ENCODE measurements at places on chromosomes 4 and X.
A peak's percentile ranks its signal among the peaks of the same experiment; 100 is the strongest.

DNA sequence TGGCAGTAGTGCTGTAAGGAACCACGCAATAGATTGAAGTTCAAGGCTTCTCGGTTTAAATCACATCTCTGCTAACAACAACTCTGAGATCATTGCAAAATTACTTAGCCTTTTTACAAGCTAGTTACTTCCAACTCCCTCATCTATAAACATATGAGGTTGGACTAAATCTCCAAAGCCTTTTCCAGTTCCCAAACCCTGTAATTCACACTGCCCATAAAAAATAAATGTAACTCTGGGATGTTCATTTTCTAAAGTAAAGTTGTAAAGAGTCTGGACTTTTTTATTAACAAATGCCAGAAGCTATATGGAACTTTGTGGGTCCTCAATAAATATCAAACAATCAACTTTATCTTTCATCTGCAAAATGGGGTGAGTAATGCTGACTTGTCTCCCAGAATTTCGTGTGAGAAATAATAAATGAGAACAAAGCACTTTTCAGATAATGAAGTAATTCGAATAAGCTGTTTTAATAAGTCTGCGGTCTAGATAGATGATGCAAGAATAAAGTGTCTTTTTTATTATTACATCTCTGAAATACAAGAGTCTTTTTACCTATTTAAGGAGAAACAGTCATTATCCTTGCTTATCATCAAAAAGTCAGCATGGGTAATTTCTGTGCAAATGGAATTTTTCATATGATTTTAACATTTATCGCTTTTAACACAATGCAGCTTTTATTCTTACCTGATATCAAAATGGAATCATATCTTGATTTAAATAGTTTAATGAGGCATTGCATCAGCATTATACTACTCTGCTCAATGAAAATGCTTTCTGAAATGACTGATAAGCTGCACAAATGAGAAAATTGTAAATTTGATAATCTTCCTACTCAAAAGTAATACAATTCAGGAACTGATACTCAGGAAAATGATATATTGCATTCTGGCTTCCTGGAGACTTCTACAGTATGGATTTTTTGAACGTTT lies 252.6 kb downstream of the BANK1 start:
- DNase-seq: no peak

DNA sequence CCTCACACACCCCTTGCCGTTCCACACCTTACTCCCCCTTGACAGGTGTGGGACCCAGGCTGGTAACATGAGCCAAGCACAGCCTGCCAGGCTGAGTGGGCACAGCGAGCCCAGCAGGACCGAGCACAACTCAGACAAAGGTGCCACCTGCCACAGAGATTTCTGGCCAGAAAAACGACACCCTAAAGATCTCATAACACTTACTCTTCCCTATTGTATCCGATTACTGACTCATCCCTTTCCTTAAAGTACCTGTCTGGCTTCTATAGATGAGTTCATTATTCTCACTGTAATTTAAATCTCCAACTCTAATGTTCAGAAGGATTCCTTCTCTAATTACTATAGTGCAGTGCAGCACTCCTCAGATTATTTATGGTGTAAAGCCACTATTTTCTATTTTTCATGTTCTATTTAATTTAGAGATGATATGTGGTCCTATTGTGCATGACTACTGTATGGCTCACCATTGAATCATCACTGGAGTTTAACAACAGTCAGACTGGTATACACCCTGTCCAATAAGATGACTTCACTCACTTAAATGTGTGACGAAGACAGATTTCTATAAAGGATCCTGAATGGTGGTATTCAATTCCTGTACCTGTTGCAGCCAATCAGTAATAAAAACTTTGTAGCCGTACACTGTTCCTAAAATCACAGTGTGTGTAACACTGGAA lies 7.6 kb upstream of the SYTL5 start:
- DNase-seq: no peak

DNA sequence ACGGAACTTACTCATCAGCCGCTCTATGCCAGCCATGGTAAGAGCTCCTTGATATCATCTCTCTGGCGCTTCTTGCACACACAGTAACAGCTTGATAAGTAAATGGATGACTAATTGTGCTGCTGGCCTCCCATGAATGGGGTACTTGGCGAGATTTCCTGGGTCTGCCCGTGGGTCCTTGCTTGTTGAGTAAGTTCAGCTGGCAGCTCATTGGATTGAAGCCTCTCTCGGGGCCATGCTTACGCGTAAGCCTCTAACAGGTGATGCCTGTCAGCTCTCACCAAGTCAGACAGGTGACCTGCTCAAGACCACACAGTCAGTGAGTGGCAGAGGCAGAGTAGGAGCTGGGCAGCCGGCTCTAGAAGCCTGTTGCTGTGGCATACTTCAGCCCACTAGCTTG lies 7.7 kb downstream of the NSG1 start:
- no peak for DNase-seq

DNA sequence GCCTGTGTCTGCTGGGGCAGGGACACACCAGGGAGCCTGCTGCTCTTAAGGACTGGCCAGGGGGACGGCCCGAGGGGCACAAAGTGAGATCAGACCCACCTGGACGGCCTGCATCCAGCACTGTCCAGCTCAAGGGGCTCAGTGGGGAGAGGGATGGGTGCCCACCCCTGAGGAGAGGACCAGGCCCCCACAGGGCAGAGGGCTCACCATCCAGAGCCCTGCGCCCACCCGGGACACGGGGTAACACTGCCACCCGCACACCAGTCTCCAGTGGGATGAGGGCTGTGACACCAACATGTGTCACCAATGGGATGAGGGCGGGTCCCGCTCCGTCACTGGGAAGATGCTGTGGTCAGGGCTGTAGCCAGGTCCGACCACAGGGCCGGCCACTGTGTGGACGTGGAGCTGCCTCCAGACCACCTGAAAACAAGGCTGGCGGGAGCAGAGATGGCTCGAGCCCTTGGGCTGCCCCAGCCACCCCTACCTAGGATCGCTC lies 13.2 kb downstream of the DGKQ start:
- no peak for DNase-seq

DNA sequence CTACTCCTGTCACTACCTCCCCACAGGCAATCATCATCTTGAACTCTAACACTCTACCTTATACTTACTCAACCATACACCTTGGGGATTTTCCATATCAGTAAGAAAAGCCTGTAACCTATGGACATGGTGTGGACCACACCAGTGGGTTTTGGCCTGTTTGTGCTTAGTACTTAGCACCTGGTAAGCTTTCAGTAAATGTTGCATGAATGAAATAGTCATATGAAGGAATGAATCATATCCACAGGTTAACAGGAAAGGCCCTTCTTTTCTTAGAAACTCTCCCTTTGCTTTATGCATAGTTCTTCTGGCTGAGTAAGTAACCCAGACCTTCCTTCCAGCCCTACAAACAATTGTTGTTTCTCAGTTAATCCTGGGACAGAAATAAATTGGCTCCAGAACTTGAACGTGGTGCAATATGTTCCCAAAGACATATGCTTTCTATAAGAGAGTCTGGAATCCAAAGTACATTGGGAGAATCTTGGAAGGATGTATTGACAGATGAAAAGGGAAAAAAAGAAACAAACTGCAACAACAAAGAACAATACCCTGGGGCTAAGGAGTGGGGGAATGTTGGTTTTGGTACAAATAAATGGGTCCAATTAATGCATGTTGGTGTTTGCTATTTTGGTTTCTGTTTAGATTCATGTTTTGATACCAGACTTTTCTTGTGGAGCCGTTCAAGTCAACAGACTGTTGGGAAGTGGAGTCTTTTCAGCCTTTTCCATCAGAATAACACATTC lies 27.8 kb downstream of the RASL11B start:
- no peak for DNase-seq

DNA sequence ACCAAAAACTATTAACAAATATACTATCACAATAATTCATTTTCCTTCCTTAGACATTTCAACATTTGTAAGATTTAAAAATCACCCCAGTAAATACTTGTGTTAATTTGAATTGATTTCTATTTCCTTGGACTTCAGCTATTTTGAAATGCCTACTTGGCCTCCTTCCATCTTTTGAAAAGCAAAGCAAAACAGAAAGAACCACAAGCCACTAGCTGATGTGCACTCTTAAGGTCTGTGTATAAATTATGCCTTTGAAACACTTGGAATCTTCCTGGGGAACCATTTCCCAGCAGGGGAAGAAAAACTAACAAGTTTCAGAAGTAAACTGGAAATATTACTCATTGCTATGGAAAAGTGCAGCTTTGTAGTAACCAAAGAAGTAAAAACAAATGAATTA lies 139.8 kb downstream of the CLCN4 start:
- no peak for DNase-seq

DNA sequence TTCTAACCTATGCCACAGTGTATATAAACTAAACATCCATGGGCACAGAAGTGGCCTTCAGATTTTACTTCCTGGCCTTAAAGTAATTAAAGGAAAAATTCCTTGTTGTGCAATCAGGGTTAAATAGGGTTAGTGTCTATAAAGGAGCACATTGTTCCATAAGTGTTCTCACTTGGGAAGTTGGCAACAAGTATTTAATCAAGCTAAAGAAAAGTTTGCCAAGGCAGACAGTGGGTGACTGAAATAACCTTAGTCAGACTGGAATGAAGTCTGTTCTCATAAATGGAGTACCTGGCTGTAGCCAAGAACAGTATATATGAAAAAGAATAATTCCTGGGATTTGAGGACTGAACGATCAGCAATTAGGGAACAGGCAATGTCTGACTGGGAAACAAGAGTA lies 213.6 kb downstream of the HTR2C start:
- no peak for DNase-seq

GRCh38 chr4:37936889-37937498 lies 23.2 kb upstream of the PTTG2 start:
- no peak for DNase-seq

- DNase-seq: no peak
Measured at GRCh38 chr4:89329280-89329679, 21.7 kb upstream of the GPRIN3 start.

DNA sequence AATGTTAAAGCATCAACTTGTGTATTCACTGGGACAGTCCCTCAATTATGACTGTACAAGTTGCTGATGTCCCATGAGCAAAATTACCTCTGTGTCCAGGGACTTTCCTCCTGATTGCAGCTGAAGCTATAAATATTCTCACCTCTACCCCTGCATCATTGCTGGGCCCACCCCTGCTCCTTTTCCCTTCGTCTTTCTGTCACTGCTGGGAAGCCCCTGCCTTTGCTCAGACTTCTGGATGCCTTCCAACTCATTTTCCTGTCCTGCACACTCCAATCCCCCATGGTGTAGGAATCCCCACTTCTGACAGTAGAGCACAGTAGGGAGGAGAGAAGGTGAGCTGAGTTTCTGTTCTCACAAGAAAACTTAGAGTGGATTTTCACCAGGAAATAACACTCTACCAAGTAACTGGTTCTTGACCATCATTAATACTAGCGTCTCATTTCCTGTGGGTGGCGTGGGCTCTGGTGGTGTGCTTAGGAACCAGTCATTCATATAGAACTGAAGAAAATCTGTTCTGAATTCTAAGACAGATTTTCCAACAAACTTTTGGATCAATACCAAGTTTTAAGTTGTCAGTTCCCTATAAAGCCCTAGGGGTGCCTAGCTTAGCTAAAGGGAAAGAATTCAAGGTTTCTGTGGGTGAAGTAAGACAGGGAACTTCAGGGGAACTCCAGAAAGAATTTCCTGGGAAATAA lies 136.2 kb upstream of the MED14 start:
- no peak for DNase-seq

GRCh38 chr4:87659247-87659931 lies 9.3 kb downstream of the DMP1 start:
- no peak for DNase-seq

DNA sequence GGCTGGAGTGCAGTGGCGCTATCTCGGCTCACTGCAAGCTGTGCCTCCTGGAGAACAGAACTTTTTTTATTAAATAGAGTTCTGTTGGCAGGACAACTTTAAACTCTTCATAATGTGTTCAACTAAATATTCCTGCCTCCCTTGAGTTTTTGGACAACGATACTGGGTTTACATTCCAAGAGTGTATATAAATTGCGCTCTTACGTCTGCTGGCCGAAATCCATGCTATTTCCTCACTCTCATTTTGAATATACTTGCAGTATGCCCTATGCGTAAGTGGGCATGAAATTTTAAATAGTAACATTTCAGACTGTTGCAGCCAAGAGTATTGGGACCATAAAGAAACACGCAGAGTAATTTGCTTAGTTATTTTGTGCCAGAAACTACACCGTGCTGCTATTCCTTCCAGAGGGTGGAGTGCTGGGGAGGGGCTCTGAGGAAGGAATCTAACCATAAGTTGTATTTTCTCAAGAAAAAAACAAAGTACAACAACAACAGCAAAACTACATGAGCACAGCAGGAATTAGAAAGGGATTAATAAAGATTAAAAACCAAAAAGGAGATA lies 480.0 kb downstream of the NLGN4X start:
- DNase-seq: no peak

GRCh38 chr4:69875576-69875975 lies 15.6 kb upstream of the SULT1E1 start:
- DNase-seq: no peak

DNA sequence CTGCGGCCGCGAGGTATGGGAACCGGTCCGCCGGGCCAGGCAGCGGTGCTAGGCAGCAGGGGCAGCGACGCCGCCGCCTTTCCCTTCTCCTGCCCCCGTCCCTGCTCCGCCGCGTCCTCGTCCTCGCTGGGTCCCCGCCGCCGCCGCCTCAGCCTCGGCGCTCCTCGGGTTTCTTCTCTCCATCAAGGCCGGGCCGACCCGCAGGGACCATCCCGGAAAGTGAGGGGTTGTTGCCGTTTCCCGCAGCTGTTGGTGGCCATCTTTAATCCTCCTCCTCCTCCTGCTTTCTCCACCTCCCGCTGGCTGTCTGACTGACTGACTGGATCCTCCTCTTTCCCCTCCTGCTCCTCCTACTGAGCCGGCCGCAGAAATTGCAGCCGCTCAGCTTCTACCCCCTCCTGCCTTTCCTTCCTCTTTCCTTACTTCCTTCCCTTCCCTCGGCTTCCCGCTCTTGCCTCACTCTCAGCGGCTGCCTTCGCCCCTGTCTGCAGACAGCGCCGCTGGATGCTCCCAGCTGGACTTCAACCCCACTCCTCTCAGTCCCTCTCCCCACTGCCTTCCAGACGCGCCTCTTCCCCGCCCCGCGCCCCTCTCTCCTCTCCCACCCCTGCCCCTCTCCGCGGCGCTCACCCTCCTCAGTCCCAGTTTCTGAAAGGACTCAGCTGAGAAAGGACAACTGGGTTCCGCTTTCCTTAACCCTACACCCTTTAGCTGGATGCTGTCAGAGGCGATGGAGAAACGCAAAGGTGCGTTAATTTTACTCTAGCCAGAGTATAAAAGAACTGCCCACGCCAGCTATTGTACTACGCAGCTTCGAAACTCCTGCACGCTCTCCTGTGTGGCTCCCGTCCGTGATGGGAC lies at the start of gene WDFY3:
Gene WDFY3, minus strand, starts transcription at position 309 of the 861 bp plus-strand sequence. CDS start 106,099 bp downstream, outside the sequence.
- peak; percentile 69 for DNase-seq

DNA sequence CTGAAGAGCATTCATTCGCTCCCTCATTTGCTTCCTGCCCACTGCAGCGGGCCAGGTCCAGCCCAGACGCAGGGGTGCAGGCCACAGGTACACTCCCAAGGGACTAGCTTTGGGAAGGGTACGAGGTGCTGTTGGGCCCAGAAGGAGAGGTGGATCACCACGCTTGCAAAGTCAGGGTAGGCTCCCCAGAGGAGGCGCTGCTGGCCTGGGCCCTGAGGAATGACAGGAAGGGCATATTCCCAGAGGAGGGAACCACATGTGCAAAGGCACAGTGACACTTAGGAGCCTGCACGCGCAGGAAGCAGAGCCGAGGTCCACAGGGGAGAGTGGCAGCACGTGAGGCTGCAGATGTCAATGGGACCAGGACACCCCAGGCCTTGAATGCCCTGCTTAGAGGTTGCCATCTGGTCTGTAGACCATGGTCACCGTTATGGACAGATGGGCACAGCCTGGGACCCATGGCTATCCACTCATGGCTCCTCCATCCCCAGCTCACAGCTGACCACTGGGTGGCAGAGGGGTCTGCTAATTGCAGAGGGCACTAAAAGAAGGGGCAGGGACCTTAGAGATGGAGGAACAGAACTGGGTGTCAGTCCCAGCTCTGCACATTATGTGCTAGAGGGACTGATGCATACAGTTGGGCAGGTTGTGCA lies 7.9 kb downstream of the HTRA3 start:
- no peak for DNase-seq
